NCI-H460 (cell line): ENCODE measurements at places on chromosomes 16 and 17. TPM values are rescaled to one million over a fixed set of nuclear protein-coding genes. Genes with fewer than 3 reads are reported as not detected.

GRCh38 chr16:4455081-4455480, 19.3 kb downstream of the NMRAL1 start:
- DNase-seq, result no peak

DNA sequence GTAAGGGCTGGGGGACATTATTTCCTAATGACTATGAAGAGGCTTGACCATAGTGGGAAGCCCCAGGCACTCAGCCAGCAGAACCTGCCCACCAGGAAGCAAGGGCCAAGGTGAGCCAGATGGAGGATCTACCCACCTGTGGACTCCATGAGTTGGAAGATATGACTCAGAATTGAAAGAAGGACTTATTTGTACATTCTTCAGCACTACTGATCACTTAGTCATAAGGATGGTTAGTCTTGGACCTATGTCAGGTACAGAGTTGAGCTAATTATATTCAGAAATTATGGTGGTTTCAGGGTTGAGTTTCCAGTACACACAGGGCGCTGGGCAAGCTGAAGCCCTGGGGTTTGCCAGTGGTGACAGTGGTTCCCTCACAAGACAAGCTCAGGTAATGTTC, 24.0 kb upstream of the GRIN2A start:
- no peak for DNase-seq

DNA sequence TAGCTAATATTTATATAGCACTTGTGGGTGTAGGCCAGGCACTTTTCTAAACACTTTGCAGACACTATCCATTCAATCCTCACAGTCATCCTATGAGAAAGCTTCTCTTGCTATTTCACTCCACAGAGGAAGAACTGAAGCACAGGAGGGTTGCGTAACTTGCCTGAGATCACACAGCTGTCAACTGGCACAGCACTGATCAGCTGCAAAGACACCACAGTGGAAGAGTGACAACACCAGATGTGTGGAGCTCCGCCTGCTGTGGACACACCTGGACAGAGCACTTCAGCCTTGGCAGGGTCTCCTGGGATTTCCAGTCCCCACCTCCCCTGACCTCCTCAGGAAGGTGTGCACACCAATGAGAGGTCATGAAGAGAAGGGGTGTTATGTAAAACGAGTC, 13.3 kb upstream of the CNEP1R1 start:
- DNase-seq, result no peak

- DNase-seq, result no peak
Measured at GRCh38 chr17:1469231-1469852, 13.3 kb upstream of the CRK start.

Gene EXOC3L1
- not detected in 2 replicates for total RNA-seq

Gene CCDC78
- total RNA-seq, result 4.1 and 4.5 TPM in 2 replicates

DNA sequence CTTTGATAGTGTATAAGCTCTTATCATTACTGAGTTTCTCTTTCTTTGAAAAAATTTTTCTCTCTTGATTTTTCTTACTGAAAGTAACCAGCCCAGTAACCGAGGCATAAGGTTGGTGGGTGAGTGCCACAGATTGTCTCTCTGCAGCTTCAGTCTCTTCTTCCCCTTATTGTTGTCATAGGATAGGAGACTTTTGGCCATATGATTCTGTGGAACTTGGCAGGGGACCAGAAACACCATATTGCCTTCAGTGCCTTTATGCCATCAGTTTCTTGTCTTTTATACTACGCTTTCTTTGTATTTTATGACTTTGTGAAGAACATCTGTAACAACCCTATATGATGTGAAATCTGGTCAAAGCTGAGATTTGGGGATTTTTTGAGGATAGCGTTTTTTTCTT, 341.6 kb upstream of the TBX2 start:
- no peak for DNase-seq
